ENCODE measurements at places on chromosomes 5 and 9.

DNA sequence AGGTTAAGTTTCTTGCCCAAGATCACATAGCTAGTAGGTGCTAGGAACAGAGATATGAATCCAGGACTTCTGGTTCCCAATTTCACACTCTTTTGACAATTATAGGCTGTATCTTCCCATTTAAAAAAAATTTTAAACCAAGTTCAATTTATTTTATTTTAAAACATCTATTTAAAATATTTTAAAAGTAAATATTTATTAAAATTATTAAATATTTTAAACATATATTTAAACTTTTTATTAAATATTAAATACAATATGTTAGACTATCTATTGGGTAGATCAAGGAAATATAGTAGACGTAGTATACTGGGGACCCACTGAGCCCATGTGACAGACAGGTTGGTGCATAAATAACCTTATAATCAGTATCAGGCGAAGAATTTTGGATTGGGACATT lies 54.8 kb downstream of the GLRA1 start:
- DNase-seq = no peak

- peak; percentile 29 for DNase-seq
Observed at GRCh38 chr9:105859428-105860091, 165.2 kb downstream of the TMEM38B start.

DNA sequence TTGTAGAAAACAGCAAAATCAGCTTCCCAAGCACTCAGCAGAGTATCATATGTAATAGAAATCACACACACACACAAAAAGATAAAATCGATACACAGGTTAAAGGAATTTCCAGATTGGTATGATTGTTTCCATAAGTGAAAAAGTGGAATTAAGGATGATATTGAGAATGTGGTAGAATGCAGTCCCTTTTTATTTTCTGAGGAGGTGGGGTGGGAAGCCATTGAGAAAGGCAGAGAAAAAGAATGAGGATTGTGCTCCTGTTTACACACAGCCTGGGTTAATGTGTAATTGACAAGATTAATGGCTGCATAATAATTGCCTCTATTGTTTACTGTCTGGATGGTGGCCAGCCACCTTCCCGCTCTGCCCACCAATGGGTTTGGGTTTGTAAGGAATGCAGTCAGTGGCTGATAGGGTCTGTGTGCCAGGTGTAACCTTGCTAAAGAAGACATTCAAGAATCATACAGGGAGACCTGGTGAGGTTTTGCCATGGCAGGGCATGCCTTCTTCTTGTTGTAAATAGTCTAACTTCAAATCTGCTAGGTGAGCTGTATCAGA lies 177.2 kb upstream of the MAP3K1 start:
- no peak for DNase-seq

GRCh38 chr9:136243631-136244030 lies 2.0 kb downstream of the QSOX2 start:
- no peak for DNase-seq

GRCh38 chr9:111975709-111976108 lies 79.1 kb downstream of the UGCG start:
- peak; percentile 29 for DNase-seq

DNA sequence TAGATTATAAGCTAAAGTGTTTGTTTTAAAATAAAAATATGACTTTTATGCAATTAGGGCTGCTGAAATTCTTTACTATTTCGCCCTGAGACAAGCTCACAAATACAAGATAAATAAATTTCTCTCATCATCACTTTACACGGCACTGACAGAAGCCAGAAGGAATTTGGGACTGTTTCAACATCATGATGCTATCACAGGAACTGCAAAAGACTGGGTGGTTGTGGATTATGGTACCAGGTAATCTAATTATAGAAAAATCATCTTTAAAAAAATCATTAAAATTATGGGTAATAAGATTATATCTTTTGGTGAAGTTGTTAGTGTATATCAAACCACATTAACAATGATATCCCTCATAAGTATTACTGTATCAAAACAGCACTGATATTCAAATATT lies 95.0 kb downstream of the MAN2A1 start:
- no peak for DNase-seq

GRCh38 chr5:75668977-75669689 lies 48.1 kb downstream of the POC5 start:
- DNase-seq = peak; percentile 76

- peak; percentile 17 for DNase-seq
Observed at GRCh38 chr5:108615216-108615615, 132.5 kb upstream of the FER start.

DNA sequence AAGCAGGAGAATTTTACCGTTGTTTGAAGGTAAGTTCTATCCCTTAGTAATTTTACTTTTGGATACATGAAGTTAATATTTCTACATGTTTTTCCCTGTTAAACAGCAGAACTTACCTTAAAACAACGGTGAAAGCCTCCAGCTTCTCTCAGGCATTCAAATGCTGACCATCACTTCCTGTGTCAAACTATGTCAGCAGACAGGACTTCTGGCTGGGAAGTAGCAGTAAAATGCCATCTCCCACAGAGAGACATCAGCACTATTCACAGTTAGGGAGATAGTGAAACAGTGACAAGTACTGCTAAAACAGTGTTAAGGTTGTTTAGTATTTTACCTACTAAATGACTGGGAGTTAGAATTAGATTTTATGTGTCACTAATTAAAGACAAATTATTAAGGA lies 34.2 kb upstream of the GOLGA1 start:
- peak; percentile 9 for DNase-seq

GRCh38 chr9:2241836-2242741 lies 226.9 kb downstream of the SMARCA2 start:
- peak; percentile 86 for DNase-seq

- DNase-seq = no peak
Observed at GRCh38 chr9:34446468-34446891, 11.9 kb downstream of the FAM219A start.

GRCh38 chr5:143796125-143796524 lies 15.8 kb upstream of the HMHB1 start:
- no peak for DNase-seq

DNA sequence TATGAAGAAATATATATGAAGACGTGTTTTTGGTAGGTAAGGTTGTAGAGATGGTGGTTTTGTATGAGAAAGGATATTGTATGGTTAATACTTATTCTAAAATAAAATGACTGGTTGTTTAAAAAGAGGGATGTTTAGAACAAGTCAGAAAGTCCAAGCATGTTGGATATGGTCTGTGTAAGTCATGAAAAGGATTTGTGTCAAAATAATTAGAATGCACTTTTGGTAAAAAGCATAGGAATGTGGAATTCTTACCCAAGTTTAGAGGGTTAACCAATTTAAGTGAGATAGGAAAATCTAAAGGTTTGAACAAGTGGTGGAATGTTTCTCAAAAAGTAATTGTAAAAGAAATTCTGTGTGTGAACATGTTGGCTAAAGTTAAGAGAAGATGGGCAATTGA lies 1556.5 kb upstream of the C9orf72 start:
- peak; percentile 4 for DNase-seq

DNA sequence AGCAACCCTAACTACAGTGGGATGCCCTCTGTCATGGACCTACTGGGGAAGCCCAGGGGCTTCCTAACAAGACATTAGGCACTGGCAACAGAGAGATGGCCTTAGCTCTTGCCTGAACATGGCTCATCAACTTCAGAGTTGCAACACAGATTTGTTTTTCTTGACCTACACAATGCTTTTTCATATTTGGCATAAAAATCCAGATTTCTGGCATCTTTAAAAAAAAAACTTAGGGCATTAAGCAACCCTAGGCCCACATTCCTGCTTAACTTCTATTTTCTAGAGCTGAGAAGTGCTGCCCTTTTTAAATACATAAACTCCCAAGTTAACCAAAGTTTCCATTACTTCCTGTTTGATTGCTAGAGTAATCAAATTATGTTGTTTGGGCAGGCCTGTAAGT lies 8.0 kb downstream of the GRIA1 start:
- no peak for DNase-seq

DNA sequence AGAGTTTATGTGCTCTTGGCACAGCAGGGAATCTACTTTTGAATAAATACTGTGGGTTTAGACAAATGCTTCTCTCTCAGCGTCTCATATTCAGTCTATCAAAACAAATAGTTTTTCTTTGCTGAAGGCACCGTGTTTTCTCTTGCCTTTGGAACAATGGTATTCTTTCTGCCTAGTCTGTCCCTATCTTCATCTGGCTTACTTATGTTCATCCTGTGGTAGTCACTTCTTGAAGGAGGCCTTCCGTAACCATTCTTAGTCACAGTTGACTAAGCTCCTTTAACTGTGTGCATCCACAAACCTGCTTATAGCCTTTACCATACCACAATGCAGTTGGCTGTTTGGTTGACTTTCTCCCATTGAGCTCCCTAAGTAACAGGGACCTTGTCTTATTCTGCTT lies 45.9 kb downstream of the LARP1 start:
- DNase-seq = peak; percentile 83

DNA sequence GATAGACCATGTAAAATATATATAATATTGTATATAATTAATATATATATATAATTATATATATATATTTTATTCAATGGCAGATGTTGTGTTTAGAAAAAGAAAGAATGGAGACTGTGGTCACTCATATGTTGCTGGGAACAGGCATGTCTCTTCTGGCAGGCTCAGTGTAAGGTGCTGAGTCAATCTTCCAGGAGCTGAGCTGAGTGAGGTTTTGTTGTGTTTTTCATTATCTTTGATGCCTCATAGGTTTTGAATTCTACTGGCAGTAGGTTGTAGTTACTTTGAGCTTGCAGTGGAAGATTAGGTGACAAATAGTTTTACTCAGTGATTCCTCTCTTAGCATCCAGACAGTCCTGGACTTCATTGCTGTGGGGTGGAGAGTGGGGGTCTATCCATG lies 561.3 kb downstream of the IRX1 start:
- DNase-seq = no peak

GRCh38 chr5:75021219-75021618 lies 31.1 kb downstream of the GCNT4 start:
- DNase-seq = no peak

DNA sequence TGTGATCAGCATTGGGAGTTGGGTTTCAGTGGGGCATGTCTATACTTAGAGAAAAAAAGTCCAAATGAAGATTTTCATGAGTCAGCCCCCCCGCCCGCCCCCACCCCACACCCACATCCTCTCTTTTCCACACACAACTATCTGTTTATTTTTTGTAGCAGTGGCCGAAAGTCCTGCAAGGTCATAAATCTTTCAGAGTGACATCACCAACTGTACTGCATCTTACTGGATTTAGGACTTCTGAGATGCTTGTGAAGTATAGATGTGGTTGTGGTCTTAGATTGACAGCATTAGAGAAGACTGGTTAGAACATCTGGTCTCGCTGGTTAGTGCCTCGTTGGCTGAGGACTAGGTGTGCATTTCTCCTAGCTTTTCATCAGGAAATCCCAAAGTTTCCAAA lies 7.3 kb upstream of the ROPN1L start:
- peak; percentile 43 for DNase-seq

DNA sequence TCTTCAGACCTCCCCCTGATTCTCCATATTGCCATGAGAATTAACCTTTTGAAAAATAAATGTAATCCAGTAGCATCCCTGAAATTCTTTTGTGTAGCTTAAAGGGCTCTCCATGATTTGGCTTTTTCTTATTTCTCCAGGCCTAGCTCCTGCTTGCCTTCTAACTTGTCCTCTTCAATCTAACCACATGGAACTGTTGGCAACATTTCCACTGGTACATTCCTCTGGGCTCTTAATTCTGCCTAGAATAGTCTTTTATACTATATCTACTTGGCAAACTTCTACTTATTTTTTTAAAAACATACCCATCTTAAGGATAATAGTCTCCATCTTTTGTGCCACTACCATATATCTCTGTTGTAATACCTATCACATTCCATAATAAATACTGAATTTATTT lies 54.1 kb downstream of the GNG10 start:
- no peak for DNase-seq

DNA sequence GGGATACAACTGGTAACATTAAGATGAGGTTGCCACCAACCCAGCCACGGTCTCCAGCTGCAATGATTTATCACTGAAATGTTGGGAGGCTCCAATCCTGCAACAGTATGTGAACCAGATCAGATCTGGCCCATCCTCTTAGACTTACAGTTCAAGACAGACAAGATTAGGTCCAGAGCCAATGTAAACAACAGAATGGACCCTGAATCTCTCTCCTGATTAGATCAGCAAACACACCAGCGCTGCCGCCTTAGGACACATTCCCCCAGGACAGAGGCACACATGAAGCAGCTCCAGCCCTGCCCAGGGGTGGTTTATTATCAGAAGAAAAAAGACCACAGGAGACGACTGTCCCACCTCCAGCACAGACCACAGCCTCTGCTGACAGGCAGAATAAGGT lies 82.1 kb downstream of the SLIT3 start:
- DNase-seq = no peak

- DNase-seq = peak; percentile 60
Observed at GRCh38 chr5:154110716-154111115, 71.9 kb downstream of the MFAP3 start.

DNA sequence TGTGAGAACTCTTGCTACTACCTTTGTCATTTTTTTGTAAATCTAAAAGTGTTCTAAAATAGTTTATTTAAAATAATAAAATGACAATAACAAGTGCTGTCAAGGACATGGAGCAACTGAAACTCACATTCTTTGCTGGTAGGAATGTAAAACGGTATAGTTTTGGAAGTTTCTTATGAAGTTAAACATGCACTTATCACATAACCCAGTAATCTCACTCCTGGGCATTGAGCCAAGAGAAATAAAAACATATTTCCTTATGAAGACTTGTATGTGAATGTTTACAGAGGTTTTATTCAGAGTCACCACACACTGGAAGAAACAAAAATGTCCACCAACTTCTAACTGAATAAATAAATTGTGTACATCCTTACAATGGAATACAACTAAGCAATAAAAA lies 46.0 kb upstream of the COL15A1 start:
- DNase-seq = no peak

DNA sequence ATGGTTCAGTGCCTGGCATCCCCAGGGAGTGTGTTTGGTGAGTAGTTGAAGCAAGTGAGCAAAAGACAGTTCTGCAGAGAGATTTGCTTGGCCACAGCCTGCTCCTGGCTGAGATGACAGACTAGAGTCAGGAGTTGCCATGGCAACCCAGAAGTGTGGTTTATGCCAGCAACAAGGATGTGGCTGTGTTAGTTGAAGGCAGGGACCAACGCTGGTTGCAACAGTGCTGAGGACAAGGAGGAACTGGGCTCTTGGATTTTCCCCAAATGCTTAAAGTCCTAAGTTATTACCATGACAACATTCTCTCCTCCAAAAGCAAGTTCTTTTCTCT lies 2.7 kb downstream of the NXNL2 start:
- DNase-seq = peak; percentile 79

- DNase-seq = no peak
Observed at GRCh38 chr5:146718609-146719008, 159.9 kb downstream of the PPP2R2B start.

Measured in ELR (cell line).